ENCODE measurements at places on chromosomes 12 and 14. TPM values are rescaled to one million over a fixed set of nuclear protein-coding genes. Genes with fewer than 3 reads are reported as not detected.

ARL6IP4 gene
- 165 TPM for total RNA-seq

- no peaks in the 10 kb centered on the region for H3K36me3 ChIP-seq
- H3K4me1 ChIP-seq, result no peaks in the 10 kb centered on the region
- no peak for DNase-seq
- no peak overlapping the region for H3K4me3 ChIP-seq
- H3K27me3 ChIP-seq, result no peaks in the 10 kb centered on the region
Observed at GRCh38 chr12:115749071-115749841, 528.2 kb downstream of the MED13L start.

- H3K4me1 ChIP-seq, result peaks cover 48% of the 10 kb centered on the region
- peak within 1 kb of the TSS; percentile 98 for H3K27ac ChIP-seq
- H3K27me3 ChIP-seq, result peaks cover 7% of the 10 kb centered on the region
- DNase-seq, result peak; percentile 82
- peaks cover 62% of the 10 kb centered on the region for H3K36me3 ChIP-seq
Observed at GRCh38 chr12:9760699-9761418, at the start of gene CD69. Gene CD69, minus strand, starts transcription at chr12:9760901. Its CDS starts 81 bp downstream, at chr12:9760820.

DNA sequence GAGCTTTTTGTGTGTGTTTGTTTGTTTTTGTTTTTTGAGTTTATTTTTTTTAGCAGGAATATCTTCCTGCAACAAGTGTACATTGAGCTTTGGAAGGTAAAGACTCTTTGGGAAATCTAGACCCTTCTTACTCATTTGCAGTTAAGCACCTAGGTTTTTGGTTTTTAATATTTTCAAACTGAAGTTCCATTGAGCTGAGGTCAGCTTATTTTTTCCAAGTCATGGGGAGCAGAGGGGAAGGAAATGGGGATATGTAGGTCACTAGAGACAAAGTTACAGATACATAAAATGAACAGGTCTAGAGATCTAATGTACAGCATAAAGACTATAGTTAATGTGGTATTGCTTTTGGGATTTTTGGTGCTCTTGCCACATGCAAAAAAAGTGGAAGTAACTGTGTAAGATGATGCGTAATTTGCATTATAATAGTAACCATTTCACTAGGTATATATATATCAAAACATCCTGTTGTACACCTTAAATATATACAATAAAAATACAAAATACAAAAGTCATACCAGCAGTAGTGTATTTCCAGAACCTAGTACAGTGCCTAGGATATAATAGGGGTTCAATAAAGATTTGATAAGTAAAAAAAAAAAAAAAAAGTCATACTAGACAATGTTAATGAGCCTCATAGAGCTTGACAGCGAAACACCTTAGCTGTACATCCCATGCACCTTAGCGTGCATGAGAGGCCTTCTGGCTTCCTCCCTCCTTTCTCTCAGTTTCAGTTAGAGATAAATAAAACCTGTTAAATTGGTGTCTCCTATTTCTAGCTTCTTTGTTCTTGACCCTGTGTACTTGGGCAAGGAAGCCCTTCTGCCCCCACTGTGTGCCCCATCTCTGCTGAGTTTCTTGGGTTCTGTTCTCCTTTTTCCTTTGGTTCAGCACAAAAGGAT is 22.7 kb downstream of the CGRRF1 start:
- DNase-seq, result no peak
- peaks cover 4% of the 10 kb centered on the region for H3K4me1 ChIP-seq
- no peak overlapping the region for H3K4me3 ChIP-seq
- H3K27ac ChIP-seq, result no peak overlapping the region
- no peaks in the 10 kb centered on the region for H3K36me3 ChIP-seq

OR4E2 gene
- not detected for total RNA-seq
